Suppressor macrophage treated with lipopolysaccharide for 4 hours (primary cell): ENCODE measurements at places on chromosomes 11 and 22.

DNA sequence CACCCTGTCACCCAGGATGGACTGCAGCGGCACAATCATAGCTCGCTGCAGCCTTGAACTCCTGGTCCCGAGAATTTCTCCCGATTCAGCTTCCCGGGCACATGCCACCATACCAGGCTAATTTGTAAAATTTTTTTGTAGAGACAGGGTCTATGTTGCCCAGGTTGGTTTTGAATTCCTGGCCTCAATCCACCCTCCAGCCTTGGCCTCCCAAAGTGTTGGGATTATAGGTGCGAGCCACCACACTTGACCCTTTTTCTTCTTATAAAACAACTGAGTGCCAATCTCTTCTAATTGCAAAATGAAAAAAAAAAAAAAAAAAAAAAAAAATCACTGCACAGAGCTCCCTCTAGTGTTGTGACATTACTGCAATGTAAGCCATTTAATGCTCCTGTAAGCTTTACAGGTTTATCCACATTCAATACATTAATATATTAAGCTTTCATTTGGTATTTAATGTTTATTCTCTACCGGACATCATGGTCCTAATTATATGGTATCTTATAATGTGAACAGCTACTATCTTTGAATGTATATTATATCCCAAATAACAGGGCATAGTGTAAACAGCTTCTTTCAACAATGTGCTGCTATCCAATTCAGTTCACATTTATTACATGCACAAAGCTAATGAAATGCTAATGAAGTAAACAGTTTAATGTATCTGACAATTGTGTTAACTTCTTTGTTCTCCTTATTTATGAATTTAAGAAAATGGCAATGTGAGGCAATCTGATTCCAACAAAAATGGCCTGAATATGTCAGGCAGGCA, 44.6 kb downstream of the COPB1 start:
- peak; percentile 28 for DNase-seq

DNA sequence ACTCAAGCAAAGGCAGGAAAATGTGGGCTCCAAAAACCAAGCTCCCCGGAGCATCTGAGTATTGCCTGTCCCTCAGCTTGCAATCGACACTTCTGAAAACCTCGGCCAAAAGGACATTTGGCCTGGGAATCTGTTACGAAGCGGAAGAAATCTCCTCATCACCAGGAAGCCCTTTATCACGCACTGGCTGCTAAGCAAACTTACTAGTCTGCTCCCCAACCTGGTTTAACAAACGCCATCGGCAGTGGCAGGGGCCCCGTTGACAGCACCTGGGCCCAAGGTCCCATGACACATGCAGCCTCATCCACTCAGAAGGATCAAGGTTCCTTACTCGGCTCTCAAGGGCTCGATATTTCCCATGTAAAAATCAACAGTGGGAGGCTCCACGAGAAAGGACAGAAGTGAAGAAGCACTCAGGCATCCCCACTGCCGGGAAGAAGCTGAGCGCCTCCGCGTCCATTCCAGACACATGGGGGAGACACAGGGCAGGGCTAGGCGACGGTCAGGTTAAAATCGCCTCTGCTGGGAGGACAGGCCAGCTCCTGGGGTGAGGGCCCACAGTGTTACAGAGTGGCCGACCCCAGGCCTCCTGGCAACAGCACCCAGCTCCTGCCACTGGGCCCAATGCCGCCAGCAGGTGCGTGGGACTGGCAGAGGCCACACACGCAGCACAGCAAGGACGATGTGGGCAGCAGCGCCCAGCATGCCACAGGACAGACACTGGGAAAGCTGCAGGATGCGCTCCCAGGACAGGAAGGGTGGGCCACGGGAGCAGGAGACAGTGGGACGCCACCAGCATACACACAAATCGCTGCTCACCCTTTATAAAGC, 27.1 kb downstream of the BRD1 start:
- DNase-seq = no peak

- no peak for DNase-seq
Measured at GRCh38 chr22:48090332-48090672, 1327.9 kb downstream of the TBC1D22A start.

GRCh38 chr11:20011307-20011951, 148.8 kb downstream of the DBX1 start:
- no peak for DNase-seq

DNA sequence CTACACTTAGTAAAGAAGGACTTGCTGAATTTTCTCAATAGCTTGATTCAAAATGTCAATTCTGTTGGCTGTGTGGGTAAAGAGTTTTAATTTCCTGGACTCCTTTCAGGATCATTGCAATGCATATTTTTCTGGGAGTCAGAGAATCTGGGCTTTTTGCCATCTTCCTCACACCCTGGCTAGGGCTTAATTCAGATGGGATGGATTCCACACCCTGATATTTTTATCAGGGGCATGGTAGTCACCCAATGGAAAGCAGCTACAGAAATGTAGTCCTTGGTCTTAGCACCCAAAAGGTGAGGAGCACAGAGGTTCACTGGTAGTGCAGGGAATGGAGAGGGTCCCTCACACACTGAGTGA, 79.3 kb downstream of the SGSM3 start:
- DNase-seq = no peak
